D341Med (cell line): ENCODE measurements at places on chromosomes 11 and 22.

GRCh38 chr11:64536396-64536941, 54.6 kb upstream of the SLC22A12 start:
- no peak for DNase-seq

- no peak for DNase-seq
Observed at GRCh38 chr11:45176996-45177395, 30.6 kb downstream of the PRDM11 start.

DNA sequence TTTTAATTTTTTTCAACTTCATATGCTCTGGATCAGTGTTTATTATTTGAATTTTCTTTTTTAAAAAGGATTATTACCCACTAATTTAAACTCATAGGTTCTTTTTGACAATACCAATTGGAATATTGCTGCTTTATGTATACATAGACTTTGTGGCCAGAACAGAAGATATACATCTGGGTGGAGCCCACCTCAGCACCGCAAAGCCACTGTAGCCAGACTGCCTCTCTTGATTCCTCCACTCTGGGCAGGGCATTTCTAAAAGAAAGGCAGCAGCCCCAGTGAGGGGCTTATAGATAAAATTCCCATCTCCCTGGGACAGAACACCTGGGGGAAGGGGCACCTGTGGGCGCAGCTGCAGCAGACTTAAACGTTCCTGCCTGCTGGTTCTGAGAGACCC, 10.6 kb upstream of the C11orf58 start:
- no peak for DNase-seq

GRCh38 chr22:46827781-46828180, 65.3 kb downstream of the TBC1D22A start:
- peak; percentile 15 for DNase-seq

DNA sequence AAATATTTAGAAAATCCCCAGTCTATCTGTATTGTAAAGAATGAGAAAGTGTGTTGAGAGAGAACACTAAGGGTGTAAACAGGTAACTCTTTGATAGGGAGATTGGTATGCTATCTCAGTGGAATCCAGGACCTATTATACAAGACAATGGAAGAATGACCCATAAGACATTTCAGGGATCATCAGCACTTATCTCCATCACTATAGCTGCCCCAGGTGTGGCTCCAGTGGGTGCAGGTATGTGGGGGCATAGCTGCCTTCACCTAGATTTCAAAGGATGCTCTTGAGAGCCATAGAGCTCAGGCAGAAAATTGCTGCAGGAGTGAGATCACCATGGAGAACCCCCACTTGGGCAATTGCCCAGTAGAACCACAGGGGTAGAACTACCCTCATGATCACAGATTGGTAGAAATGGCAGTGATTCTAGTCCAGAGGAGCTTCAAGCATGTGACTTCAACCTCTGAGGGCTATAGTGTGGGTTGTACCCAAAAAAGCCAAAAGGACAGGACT, 252.3 kb upstream of the TBCEL start:
- DNase-seq, result no peak

GRCh38 chr22:46742576-46743221, 4.6 kb upstream of the CERK start:
- no peak for DNase-seq

GRCh38 chr11:77320351-77320750, 18.9 kb upstream of the GDPD4 start:
- DNase-seq, result no peak

DNA sequence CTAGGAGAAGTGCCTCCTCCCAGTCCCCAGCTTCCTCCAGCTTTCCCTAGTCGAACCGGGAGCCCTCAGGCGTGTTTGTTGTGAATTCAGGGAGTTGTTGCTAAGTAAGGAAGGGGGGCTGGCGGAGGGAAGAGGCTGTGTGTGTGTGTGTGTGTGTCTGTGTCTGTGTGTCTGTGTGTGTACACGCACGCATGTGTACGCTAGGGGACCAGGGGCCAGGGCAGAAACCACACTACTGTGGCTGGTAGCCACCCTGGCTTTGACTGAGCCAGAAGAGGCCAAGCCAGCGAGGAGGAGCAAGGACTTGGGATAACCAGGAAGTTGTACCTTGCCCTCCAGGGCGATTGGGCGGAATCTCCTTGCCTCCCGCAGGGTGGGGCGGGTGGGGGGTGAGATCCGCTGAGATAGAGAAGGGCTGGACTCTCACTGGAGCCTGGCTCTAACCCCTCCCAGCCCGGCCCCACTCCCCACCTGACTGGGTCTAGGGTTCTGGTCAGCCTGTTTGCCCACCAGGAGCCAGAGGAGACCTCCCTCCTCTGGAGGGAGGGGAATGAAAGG, 7.5 kb downstream of the BCL9L start:
- DNase-seq, result no peak

GRCh38 chr22:22684580-22685561, 40.5 kb downstream of the GGTLC2 start:
- DNase-seq, result no peak

DNA sequence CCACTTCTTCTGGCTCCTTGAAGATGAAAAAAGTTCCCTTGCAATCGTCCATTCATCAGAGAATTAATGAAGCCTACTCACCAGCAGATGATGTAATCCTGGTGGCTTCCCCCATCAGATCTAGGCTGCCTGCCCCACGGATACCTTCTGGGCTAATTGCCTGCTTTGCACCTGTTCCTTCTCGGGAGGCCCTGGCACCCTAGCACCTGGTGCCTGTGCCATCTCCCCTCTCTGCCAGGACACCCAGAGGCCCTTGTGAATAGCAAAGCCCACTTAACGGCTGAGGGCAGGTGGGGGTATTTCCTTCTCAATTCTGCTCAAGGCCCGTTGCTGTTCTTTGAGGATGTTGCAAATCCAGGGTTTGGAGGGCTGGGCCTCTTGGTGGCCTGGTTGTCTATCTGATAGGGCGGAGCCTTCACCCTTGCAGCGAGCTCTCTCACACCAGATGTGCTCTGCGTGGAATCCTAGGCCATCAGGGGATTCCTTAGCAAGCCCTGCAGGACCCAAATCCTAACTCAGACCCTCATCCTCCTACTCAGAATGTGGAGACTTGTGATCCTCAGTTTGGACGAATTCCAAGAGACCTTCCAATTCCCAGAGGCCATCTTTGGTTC, at the start of gene LMO2:
Gene LMO2, minus strand, starts transcription at position 363 of the 614 bp plus-strand sequence. CDS start 22,360 bp downstream, outside the sequence.
- DNase-seq, result peak; percentile 68

GRCh38 chr22:40020956-40021355, 26.2 kb downstream of the FAM83F start:
- no peak for DNase-seq

DNA sequence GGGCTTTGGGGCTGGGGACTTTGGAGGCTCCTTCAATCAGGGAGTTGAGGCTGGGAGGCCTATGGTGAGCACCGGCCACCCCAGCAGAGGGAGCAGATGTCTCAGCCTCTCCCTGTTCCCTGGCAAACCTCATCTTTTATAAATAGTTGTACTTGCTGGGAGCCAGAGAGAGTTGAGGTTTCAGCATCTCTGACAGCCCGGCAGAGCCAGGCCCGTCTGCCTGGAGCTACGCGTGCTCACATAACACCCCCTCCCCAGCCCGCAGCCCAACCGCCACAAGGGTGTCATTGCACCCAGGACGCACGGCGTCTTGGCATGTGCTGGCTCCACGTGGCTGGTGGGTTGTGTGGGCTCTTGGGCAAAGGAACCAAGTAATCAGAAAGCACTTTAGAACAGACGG, 127.1 kb downstream of the CHST1 start:
- no peak for DNase-seq

DNA sequence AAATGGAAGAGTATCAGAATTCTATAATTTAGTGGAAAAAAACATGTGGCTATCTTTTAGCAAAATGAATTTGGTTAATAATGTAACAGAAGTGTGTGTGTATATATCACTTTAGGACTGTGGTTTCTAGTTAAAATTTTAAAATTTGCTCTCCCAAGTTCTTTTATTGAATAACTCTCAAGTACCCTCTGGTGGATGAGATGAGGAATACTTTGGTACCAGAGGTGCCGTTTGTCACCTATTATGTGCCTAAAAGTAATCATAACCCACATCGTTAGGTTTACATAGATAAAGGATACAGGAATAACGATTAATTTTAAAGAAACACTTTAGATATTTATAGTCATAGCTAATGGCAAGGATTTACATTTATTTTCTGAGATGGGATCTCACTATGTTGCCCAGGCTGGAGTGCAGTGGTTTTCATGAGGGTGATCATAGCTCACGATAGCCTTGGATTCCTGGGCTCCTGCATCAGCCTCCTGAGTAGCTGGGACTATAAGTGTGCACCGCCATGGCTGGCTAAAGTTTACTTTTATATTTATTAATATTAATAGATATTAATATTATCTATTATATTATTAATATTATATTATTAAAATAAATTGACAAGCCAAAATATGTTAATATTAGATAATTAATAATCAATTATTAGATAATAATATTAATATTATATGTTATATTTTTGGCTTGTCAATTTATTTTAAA, 66.7 kb upstream of the CAPRIN1 start:
- no peak for DNase-seq

DNA sequence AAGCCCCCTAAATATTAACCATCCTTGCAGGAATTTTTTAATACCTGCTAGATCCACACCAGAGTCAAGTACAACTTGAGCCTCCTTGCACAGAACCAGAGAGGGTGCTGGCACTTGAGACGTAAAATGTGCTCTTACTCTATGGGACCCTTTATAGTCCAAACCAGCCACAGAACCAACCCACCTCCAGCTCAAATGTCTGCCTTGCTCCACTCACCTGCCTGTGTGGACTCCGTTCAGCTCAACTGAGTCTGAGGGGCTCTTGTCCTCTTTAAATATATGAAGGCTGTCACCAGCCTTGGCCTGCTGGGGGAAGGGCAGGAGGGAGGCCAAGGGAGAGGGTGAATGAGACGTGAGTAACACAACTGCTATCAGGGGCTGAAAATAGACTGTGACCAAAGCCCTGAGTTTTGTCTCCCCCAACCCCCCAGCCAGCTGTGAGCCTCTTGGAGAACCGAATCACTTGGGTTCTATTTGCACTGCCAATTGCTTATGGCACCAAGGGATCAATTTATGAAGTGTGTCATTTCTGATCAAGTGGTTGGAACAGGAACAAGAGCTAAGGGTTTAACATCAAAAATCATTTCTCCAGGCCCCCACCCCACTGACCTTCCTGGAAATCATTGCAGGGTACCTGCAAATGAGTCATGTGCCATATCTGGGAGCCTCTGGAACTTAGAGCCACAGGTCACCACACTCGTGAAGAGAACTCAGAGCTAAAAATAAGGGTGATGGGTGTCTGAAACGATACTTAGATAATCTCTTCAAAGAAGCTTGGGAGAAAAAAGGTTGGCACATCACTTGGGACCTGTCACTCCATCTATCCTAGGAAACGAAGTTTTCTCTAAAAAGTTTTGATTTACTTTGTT, at the start of gene CSRP3:
Gene CSRP3, minus strand, starts transcription at position 247 of the 869 bp plus-strand sequence. CDS start 9,535 bp downstream, outside the sequence.
- DNase-seq, result no peak

GRCh38 chr11:130606178-130606577, 157.7 kb downstream of the ADAMTS15 start:
- no peak for DNase-seq
